Neural crest cell (in vitro differentiated cells): ENCODE measurements at places on chromosomes 12 and 14. TPM values are rescaled to one million over a fixed set of nuclear protein-coding genes. Genes with fewer than 3 reads are reported as not detected.

DNA sequence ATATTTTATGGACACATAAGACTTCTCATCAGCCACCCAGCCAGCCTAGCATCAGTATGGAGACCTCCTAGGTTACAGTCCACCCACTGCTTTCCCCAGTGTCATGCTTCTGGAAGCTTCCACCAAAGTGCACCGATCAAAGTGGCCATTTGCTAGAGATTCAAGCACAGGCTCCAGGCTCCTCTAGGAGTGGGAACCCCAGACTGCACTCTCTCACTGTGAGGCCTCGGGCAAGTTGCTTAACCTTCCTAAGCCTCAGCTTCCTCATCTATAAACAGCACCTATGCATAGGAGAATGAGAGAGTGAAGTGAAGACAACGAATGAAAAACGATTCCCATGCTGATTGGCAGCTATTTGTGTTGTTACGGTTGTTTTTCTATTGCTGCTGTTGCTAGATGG, 94.4 kb downstream of the DICER1 start:
- no peaks in the 10 kb centered on the region for H3K27me3 ChIP-seq
- H3K4me1 ChIP-seq = no peaks in the 10 kb centered on the region
- H3K36me3 ChIP-seq = no peaks in the 10 kb centered on the region
- DNase-seq = no peak

DNA sequence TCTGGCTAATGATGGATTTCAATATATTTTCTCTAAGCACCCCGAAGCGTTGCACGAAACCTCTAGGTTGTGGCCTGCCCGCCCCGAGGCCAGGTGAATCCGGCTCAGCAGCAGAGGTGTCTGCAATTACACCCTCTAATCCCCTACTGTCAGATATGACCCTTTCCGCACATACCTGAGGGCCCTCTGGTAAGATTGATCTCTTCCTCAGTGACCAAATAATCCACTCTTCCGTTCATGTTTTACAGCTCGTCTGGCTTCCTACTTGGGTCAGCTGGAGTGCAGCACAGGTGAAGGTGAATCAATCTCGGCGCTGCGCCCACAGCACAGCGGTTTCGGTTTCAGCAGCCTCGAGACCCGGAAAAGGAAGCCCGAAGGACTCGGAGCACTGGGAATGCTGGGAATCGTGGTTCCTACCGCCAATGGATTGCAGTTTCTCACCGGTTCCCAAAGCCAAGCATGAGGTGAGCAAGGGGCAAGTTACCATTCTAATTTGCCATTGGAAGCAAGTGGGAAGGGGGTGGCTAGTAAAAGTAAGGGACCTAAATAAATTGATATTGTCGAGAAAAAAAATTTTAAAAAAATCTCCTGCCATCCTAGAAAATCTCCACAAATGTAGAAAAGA, at the start of gene SYNJ2BP:
Gene SYNJ2BP (minus strand): TSS at position 366 of the 625 bp plus-strand sequence. CDS start 127 bp downstream, at position 239.
- H3K36me3 ChIP-seq = no peaks in the 10 kb centered on the region
- H3K4me3 ChIP-seq = peak within 1 kb of the TSS; percentile 98
- peaks cover 18% of the 10 kb centered on the region for H3K4me1 ChIP-seq
- peaks cover 21% of the 10 kb centered on the region for H3K27me3 ChIP-seq

GRCh38 chr14:83870546-83871270, 1659.2 kb upstream of the FLRT2 start:
- no peak overlapping the region for H3K4me3 ChIP-seq
- H3K4me1 ChIP-seq = no peaks in the 10 kb centered on the region
- no peak overlapping the region for H3K27ac ChIP-seq
- H3K27me3 ChIP-seq = no peaks in the 10 kb centered on the region
- no peak for DNase-seq

DNA sequence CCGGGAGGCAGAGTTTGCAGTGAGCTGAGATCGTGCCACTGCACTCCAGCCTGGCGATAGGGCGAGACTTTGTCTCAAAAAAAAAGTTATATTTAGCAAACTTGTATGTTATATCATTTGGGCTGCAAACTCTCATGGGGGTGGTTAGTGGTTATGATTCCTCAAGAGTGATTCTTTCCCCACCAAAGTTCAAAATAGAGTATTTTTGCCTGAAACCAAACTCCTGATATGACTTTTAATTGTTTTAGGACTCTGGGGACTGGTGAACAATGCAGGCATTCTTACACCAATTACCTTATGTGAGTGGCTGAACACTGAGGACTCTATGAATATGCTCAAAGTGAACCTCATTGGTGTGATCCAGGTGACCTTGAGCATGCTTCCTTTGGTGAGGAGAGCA, 18.6 kb downstream of the HSD17B6 start:
- no peak overlapping the region for H3K27ac ChIP-seq
- no peak overlapping the region for H3K4me3 ChIP-seq
- H3K36me3 ChIP-seq = peaks cover 11% of the 10 kb centered on the region
- no peak for DNase-seq

GRCh38 chr14:21061347-21061668, 3.7 kb downstream of the RNASE8 start:
- H3K27me3 ChIP-seq = no peaks in the 10 kb centered on the region
- H3K4me1 ChIP-seq = peaks cover 10% of the 10 kb centered on the region
- H3K4me3 ChIP-seq = no peak overlapping the region
- H3K36me3 ChIP-seq = no peaks in the 10 kb centered on the region
- DNase-seq = no peak

GRCh38 chr12:114847441-114848035, 163.6 kb upstream of the TBX3 start:
- peaks cover 8% of the 10 kb centered on the region for H3K4me1 ChIP-seq
- no peak for DNase-seq
- H3K36me3 ChIP-seq = no peaks in the 10 kb centered on the region
- H3K27ac ChIP-seq = no peak overlapping the region

DNA sequence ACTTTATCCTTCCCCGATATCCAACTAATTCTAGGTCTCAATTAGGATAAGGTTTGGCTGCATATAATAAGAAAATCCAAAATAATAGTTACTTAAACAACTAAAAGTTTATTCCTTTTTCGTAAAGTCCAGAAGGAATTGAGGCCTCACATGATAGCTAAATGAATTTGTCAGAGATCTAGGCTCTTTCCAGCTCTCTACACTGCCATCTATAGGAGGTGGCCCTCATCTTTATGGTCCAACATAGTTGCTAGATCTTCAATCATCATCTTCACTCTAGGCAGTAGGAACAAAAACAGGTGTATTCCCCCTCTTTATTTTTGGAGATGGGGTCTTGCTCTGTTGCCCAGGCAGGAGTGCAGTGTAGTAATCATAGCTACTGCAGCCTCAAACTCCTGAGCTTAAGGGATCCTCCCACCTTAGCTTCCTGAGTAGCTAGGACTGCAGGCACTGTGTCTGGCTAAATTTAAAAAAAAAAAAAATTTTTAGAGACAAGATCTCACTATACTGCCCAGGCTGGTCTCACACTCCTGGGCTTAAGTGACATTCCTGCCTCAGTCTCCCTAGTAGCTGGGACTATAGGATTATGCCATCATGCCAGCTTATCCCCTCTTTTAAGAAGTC, 46.5 kb upstream of the SAV1 start:
- H3K4me1 ChIP-seq = no peaks in the 10 kb centered on the region
- no peak for DNase-seq
- H3K36me3 ChIP-seq = no peaks in the 10 kb centered on the region
- H3K27me3 ChIP-seq = no peaks in the 10 kb centered on the region
- H3K4me3 ChIP-seq = no peak overlapping the region

RBM19 gene
- 35.3 and 42.6 TPM in 2 replicates for total RNA-seq

FZD10 gene
- total RNA-seq = 14.2 and 15.5 TPM in 2 replicates

ARHGEF40 gene
- 72.7 and 73.8 TPM in 2 replicates for total RNA-seq

EML1 gene
- total RNA-seq = 36.7 and 40.1 TPM in 2 replicates

GZMB gene
- total RNA-seq = not detected in 2 replicates

RNASE7 gene
- total RNA-seq = not detected in 2 replicates

TMTC2 gene
- 12.3 and 12.5 TPM in 2 replicates for total RNA-seq
